ENCODE measurements at places on chromosomes 4 and X. TPM values are rescaled to one million over a fixed set of nuclear protein-coding genes. Genes with fewer than 3 reads are reported as not detected.

NR3C2 gene
- total RNA-seq: not detected

ADH1B gene
- not detected for total RNA-seq

CCKAR gene
- not detected for total RNA-seq

EDNRA gene
- 0.24 TPM for total RNA-seq

TMEM255A gene
- 0.08 TPM for total RNA-seq

GYPA gene
- total RNA-seq: not detected

CCDC120 gene
- 3.4 TPM for total RNA-seq

GAGE12E gene
- total RNA-seq: not detected

MAMLD1 gene
- 9.3 TPM for total RNA-seq

POF1B gene
- total RNA-seq: 3.3 TPM

NWD2 gene
- total RNA-seq: not detected

ASB9 gene
- total RNA-seq: 21.2 TPM
